Stimulated activated CD8-positive, alpha-beta memory T cell treated with anti-CD3 and anti-CD28 coated beads, Interleukin-4, amount 100 ng/mL, for 1 hour (primary cell): ENCODE measurements at places on chromosomes 16 and 17.

DNA sequence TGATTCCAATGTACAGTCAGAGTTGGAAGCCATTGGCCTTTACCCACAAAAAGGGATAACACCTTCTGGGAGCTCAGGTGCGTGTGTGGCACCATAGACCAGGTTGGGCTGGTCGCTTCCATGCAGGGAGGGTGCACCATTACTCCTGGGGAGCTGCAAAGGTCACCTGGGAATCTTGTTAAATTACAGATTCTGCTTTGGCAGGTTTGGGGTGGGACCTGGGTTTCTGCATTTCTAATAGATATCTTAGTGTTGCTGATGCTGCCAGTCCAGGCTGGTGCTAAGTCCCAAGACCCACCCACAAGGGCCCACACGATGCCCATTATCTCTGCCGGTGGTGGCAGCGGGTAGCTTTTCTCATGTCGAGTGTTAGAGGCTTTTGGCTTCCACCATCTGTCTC lies 148.3 kb upstream of the CACNG5 start:
- no peak for DNase-seq

GRCh38 chr16:23833960-23834685 lies 1.7 kb upstream of the PRKCB start:
- DNase-seq, result no peak

GRCh38 chr16:17724242-17724898 lies 253.6 kb upstream of the XYLT1 start:
- no peak for DNase-seq

DNA sequence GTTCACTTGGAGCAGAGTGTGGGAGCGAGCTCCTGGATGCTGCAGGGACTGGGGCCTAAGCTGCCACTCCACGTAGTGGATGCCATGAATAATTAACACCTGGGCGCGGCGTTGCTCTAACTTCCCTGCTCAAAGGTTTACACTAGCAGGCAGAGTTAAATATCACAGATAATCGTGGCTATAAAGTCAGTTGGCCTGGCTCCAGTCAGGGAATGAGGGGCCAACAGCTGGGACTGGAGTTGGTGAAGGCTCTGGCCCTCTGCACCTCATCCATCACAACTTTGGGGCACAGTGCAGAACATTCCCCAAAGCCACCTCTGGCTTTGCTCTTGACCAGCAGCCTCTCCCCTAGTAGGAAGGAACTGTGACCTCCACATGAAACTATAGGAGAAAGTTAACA lies 10.9 kb downstream of the HOXB4 start:
- DNase-seq, result no peak

DNA sequence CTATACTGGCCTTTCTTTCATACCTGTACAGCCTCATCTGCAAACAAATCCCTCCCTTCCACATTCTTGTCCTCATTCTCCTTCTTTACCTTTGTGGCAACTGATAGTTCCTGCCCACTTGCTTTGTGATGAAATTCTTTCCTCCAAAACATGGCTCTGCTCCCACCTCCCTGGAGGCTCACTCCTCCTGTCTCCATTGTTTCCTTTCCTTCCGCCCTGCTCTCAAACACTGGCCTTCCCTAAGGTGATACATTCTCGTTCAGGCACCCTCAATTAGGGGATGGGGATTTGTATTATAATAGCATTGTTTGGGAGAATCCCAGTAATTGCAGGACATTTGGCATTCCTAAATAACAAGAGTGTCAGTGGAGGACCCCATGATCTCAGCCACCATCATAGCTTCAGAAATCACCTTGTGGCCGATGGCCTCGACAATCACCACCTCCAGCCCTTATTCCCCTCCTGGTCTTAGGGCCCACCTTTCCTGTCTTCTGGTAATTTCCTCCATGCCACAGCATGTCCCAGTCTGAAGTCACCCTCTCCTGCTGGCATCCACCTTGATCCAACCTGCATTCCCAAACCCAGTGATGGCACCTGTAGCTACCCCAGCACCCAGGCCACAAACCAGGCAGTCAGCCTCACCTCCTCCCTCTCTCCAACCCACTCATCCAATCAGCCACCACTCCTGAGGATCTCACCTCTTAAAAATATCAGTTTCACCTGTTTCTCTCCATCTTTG lies 7.9 kb downstream of the UNC119 start:
- no peak for DNase-seq

DNA sequence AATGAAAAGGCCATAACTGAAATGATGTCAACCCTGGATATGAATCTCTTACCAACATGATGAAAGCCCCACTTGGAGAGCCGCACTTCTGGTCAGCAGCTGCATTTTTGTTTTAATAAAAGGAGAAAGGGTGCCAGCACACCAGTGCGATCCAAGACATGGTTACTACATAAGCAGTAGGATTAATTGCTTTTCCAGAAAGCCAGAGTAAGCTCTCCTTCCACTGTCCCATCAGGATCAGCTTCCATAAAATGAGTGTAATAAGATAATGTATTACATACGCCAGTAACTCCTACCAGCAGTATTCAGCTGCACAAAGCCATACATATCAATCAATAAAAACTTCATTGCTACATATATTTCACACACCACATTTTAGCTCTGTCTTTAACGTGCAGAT lies 26.3 kb upstream of the NACA2 start:
- no peak for DNase-seq

GRCh38 chr16:89722392-89723278 lies 1.3 kb downstream of the ZNF276 start:
- DNase-seq, result peak; percentile 33

DNA sequence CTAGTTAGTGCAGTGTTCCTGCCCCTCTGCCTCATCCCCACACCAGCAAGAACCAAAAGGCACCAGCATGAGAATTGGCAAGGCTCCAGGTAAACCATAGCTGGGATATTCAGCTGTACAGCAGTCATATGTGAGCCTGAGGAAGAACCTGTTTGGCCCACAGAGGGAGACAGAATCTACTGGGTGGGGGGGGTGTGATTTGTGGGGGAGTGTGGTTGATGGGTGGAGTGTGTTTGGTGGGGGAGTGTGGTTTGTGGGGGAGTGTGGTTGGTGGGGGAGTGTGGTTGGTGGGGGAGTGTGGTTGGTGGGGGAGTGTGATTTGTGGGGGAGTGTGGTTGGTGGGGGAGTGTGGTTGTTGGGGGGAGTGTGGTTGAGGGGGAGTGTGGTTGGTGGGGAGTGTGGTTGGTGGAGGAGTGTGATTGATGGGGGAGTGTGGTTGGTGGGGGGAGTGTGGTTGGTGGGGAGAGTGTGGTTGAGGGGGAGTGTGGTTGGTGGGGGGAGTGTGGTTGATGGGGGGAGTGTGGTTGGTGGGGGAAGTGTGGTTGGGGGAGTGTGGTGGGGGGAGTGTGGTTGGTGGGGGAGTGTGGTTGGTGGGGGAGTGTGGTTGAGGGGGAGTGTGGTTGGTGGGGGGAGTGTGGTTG lies 19.5 kb downstream of the MINK1 start:
- no peak for DNase-seq

GRCh38 chr16:51822471-51822870 lies 671.4 kb upstream of the SALL1 start:
- no peak for DNase-seq

DNA sequence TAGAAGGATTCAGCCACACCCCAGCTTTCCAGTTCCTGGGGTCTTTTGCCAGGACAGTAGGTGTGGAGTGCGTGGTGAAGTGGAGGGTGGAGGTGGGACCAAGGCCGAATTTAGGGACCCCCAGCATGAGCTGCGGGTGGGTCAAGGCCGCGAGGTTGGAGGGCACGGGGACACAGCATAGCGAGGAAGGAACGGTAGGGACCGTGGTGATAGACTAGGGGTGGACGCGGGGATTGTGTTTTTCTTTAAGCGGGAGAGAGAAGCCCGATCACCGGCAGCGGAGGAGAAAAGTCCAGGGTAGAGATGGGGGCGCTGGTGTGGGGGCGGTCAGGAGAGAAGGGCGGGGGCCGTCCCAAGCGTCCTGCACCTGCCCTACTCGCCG lies 261 bp upstream of the B4GALNT2 start:
- DNase-seq, result no peak

DNA sequence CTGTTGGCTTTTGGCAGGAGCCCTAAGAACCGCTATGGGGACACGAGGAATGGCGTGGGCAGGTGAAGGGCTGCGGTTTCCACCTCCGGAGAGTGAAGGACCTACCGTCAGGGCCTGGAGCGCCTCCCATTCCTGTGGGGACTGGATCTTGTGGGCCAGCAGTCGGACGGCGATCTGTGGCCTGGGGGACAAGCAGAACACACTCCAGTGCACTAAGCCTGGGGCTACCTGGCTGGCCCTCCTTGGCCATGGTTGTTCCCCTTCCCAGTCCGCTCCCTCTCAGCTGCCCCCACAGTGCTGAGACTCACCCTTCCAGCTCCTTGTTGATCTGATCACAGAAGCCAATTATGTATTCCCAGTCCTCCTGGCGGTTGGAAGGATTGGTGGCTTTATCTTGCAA lies 15.0 kb downstream of the GGA3 start:
- DNase-seq, result no peak

DNA sequence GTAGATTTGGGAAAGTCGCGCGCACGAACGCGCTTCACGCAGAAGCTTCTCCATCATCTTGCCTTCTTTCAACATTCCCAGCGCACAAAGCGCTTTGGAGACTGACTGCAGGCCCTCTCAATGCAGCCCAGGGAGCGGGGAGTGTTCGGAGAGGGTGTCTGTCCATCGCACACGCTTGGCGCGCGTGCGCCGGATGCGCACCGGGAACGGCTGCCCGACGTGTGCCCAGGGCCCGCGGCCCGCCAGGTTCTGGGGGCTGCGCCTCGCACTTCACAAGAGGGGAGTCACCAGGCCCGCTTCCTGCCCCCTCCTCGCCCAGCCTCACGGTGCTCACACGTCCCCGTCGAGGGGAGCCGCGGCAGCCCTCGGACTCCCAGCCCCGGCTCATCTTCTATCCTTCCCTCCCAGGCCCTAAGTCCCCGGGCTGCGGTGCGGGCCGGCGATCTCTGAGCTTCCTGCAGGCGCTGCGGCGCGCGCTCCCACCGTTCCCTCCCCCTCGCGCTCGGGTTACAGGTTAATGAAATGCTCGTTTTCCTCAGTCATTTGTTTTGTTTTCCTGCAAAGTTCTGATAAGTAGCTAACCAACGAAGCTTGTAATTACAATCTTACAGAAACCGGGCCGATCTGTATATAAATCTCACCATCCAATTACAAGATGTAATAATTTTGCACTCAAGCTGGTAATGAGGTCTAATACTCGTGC lies 2.8 kb upstream of the IRX3 start:
- DNase-seq, result no peak

DNA sequence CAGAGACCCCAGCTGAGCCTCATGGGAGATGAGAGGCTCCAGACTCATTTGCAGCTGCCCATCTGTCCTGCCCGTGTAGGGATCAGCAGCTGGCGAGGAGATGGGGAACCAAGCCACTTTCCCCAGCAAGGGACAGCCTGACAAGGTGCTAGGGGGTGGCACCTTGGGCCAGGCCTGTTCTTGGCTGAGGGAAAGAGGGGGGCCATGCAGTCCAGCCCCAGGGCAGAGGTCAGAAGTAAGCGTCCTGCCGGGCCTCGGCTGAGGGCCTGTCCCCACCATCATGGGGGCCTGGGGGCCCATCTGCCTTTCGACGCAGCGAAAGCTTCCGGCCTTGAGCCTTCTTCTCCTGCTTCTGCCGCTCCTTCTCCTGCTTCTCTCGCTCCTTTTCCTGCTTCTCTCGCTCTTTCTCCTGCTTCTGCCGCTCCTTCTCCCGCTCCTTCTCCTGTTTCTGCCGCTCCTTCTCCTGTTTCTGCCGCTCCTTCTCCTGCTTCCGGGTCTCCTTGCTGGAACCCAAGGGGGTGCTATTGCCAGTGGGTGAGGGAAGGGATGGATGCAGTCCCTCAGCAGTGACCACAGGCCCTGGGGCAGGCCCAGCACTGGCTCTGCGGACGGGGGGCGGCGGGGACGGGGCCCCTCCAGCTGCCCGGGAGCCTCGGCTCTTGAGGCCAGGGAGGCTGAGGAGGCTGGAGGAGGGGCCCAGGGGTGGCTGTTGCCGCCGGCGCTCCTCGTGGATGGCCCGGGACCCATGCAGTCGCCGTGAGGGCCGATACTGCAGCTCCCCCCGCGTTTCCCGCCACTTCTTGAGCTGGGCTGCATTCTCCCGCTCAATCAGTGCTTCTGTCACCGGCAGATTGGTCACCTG lies 2.8 kb upstream of the CD2BP2 start:
- DNase-seq, result no peak

GRCh38 chr17:178292-179065 lies 3.0 kb downstream of the DOC2B start:
- DNase-seq, result no peak

DNA sequence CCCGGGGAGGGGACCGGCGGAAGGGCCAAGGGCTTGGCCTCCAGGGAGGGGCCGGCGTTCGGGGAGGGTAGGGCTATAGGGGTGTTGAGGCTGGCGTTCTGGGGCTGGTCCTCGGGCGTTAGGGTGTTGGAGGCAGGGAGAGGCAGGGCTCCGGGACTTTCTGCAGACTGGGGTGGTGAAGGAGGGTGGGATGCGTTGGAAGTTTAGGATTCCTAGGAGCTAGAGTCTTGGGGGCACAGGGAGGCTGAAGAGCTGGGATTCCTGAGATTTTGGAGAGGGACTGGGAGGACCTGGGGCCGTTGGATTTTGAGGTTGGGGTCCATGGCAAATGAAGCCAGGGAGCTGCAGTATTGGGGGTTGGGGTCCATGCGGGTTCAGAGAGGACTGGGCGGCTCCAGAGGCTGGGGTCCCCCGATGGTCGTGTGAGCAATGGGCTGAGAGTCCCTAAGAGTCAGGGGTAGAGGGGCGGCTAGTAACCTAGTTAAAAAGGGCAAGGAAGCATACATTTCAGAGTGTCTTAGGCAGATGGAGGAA lies 740 bp downstream of the NFATC2IP start:
- DNase-seq, result no peak

DNA sequence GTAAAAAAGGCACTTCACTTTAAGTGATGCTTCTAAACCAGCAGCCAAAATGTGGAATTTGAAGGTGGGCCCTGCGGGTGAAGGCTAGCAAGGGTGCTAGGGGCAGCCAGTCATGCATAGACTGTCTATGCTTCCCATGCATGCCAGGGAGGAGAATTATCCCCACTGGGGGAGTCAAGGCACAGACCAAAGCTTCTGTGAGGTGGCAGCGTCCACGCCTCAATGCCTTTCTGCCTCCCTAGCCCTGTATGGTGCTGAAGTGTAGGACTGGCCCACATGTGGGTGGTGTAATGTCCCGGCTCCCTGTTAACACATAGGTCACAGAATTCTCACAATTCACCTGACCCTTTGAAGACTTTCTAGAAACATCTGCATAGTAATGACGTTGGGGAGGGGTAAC lies 1.9 kb downstream of the HS3ST2 start:
- no peak for DNase-seq

- DNase-seq, result no peak
Measured at GRCh38 chr17:17033466-17033865, 8.8 kb upstream of the MPRIP start.

GRCh38 chr16:47732122-47732521 lies 271.0 kb downstream of the PHKB start:
- no peak for DNase-seq

GRCh38 chr16:87123356-87124001 lies 193.7 kb downstream of the C16orf95 start:
- DNase-seq, result no peak

DNA sequence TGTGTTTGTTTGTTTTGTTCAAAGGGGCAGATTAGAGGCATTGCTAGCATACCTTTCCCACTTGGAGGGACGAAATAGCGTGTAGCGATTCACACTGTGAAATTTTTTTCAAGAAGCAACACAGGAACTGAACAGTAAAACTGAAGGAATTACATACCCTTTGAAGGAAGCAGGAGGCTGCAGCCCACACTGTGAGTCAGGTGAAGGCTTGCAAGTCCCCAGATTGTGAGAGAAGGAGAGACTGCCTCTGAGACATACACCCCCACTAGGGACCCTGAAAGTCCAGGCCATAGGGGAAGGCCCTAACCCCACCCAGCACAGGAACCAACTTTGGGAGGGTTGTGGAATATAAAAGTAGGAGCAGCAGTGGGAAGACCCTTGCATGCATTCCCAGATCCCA lies 69.6 kb upstream of the HS3ST3A1 start:
- DNase-seq, result no peak

GRCh38 chr16:1786242-1787055 lies 3.7 kb downstream of the NUBP2 start:
- no peak for DNase-seq
